ENCODE measurements at places on chromosomes 7 and 10. TPM values are rescaled to one million over a fixed set of nuclear protein-coding genes. Genes with fewer than 3 reads are reported as not detected.

DNA sequence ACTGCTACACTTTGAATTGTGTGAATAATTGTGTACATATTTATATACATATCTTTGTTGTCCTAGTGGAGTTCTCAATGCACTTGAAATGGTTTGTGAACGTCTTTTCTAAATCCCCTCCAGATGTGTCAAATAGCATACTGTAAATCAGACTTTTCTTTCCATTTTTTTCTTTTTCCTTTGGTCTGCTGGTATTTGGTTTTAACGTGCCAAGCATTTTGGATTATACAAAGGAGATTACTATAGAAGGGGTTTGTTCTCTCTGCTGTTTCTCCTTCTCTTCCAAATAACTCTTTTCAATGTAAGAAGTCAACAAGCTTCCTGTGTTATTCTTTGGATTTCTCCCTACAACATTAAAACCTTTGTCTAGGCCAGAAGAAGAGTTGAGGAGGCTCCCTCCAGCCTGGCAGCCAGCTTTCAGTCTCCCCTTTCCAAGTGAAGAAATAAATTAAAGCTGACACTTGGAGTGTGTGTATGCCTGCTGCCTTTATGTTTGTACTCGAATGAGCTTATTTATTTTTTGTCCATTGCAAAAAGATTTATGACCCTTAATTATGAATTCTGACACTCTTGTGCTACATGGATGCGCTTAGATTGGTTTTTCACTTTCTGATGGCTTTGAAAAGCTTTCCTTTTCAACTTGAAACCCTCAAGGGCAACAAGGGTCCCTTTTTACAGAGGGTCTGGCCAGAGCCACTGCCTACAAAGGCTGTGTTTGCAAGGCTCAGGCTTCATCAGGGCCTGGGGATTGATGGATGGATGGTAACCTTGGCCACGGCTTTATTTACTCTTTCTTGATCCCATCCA is 107.8 kb downstream of the RAB18 start:
- DNase-seq: no peak
- H3K27ac ChIP-seq: no peak overlapping the region
- no peak overlapping the region for H3K4me3 ChIP-seq
- H3K27me3 ChIP-seq: no peaks in the 10 kb centered on the region
- H3K36me3 ChIP-seq: no peaks in the 10 kb centered on the region

The HIBADH gene
- total RNA-seq: 90.8 TPM

The LANCL2 gene
- total RNA-seq: 7.9 TPM

DNA sequence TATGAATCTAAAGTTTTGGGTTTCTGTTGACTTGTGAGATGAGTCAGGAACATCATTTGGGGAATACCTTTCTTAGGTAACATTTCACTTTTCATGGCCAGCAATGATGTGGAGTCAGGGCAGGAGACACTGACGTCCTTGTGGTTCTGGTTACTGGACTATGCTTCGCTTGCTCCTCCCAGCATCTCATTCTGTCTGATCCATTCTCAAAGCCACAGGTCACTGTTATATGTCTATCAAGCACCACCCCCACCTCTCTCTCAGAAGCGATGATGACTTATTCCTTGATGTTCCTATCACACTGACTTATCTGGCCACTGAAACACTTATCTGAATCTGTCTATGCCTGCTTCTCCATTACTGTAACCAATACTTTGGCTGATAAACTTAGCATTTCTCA is 51.6 kb downstream of the TES start:
- H3K4me3 ChIP-seq: no peak overlapping the region
- H3K4me1 ChIP-seq: peaks cover 12% of the 10 kb centered on the region
- no peaks in the 10 kb centered on the region for H3K27me3 ChIP-seq

- H3K36me3 ChIP-seq: no peaks in the 10 kb centered on the region
- no peaks in the 10 kb centered on the region for H3K27me3 ChIP-seq
- H3K4me1 ChIP-seq: peaks cover 15% of the 10 kb centered on the region
- H3K27ac ChIP-seq: no peak overlapping the region
- no peak for DNase-seq
Observed at GRCh38 chr7:28615091-28615490, 202.8 kb downstream of the CREB5 start.

The TFR2 gene
- 0.25 TPM for total RNA-seq

Measured in left ventricle myocardium inferior (tissue), 1 donor.